ENCODE measurements at places on chromosomes 7 and 10.

DNA sequence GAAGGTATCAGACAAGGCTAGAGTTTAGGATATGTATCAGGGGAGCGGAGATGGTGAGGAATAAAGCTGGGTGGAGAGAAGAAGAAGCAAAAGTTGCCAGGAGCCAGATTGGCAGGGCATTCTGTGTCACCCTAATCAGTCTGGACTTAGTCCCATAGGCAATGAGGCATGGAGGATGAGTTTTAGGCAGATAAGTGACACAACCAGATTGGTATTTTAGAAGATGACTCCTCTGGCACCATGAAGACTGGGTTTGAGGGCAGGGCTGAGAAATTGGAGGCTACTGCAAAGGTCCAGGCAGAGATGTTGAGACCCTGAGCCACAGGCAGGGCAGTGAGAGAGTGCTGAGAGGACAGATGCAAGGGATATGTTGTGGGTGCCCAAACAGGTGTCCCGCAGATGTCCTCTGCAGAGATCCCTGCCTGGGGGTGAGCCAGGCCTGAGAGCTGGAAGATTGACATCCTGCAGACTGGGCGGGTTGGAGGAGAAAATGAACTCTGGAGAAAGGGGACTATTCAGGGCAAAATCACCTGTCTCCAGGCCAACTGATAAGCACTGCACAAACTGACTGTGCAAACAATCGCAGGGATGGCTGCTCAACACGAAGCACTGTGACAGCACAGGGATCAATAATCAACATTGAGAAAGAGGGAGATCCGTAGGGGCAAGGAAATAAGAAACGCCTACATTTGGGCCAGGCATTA, 11.9 kb upstream of the HABP2 start:
- DNase-seq, result no peak

- DNase-seq, result no peak
Measured at GRCh38 chr10:102781090-102781920, 37.6 kb downstream of the WBP1L start.

GRCh38 chr10:45427970-45428366, 54.0 kb downstream of the ALOX5 start:
- DNase-seq, result no peak

GRCh38 chr10:25556457-25556856, 377.6 kb upstream of the MYO3A start:
- DNase-seq, result no peak

DNA sequence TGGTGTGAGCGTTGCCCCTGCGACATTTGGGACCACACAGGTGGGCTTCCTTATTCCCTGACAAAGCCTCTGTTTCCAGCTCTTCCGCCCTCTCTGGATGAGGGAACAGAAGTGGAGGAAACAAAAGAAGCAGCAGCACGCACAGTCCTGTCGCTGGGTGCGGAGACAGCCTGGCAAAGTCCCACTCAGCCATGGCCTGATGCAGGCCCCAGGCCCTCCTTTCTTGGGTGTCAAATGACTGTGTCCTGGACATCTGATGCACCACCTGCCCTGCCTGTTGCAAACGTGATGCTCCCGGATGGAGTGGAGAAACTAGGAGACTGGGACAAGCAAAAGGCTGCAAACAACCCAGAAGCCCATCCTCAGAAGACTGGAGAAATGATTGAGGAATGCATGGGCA, 20.7 kb downstream of the ZMIZ2 start:
- DNase-seq, result no peak

- DNase-seq, result no peak
Measured at GRCh38 chr7:97422046-97422445, 304.5 kb downstream of the SDHAF3 start.

- DNase-seq, result no peak
Measured at GRCh38 chr7:28088032-28088431, 92.6 kb downstream of the JAZF1 start.

DNA sequence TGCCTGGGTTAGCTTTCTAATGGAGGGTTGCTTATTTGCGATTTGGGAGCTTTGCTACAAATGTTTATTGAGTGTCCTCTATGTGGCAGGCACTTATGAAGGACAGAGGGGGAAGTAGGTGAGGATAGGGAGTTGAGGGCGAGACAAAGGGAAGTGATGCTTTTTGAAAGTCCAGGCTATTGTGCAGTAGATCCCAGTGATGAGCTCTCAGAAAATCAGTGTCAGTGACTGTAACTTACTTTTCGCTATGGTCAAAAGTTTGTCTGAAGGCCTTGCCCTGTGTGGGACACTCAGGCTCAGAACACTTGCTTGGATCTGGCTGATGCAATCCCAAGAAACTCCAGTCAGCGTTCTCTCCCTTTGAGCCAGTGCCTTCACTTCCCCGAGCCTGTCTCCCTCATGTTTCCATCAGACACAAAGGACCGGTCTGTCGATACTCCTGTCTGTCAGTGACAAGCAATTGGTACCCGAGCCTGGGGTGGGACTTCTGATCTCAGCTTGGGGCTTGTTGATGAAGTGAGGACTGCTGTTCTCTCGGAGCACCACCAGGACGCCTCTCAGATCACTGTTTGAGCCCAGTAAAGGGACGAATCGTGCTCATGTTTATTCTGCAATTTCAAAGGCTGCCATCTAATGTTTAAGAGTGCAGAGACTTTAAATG, 63.1 kb upstream of the SORCS3 start:
- DNase-seq, result no peak

DNA sequence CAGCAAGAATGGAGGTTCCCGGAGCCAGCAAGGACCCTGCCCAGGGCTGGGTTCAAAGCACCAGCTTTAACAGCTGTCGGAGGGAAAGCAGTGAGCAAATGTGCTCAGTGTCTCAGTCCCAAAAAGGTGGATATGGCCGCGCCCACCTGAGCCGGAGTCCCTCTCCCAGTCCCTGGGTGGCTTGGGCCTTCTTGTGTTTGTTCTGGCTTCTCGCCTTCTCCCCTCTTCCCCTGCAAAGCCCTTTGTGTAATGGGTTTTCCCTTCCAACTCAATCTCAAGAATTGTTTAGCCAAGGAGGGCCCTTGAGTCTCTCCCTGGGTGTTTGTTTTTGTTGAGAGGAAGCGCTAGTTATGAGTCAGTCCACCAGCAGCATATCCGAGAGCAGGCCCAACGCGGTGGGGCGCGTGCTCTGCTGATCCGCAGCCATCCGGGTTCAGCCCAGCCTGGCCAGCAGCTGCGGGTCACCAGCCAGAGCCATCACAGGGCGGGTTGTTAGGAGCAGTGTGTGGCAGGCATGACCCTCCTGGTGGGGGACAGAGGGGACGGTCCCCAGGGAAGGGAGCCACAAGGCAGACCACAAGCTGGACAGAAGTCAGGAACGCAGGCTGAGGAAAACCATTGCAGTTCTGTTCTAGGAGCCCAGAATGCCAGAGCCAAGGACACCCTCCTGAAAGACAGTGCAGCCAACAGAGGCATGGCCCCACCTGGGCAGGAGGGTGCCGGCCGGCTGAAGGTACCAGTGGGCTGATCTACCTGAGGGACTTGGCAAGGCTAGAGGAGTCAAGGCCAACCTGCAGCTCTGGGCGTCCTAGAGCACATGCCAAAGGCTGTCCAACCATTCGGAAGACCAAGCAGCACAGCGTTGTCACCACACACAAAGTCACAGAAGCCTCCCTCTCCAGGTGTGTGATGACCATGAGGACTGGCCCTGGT, 21.3 kb downstream of the CALML3 start:
- no peak for DNase-seq

GRCh38 chr7:55396233-55396785, 31.2 kb downstream of the LANCL2 start:
- no peak for DNase-seq

DNA sequence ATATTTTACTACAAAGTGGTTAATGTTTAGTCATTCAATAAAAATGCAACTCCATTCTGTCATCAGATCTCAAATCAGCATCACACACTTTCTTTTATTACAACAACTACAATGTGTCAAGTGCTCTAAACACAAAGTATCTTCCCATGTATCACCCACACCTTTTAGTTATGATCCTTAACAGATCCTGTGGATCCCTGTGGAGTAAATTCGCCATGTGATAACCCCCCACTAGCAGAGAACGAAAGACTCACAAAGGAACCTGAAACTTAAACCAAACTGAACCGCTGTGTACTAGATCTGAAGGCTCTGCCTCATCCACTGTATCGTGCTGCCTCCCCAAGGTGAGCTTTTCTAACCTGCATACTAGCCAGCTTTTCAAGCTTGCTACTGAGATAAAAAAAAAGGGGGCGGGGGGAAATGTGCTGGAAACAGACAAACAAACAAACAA, 1.7 kb downstream of the DPY19L1 start:
- no peak for DNase-seq

DNA sequence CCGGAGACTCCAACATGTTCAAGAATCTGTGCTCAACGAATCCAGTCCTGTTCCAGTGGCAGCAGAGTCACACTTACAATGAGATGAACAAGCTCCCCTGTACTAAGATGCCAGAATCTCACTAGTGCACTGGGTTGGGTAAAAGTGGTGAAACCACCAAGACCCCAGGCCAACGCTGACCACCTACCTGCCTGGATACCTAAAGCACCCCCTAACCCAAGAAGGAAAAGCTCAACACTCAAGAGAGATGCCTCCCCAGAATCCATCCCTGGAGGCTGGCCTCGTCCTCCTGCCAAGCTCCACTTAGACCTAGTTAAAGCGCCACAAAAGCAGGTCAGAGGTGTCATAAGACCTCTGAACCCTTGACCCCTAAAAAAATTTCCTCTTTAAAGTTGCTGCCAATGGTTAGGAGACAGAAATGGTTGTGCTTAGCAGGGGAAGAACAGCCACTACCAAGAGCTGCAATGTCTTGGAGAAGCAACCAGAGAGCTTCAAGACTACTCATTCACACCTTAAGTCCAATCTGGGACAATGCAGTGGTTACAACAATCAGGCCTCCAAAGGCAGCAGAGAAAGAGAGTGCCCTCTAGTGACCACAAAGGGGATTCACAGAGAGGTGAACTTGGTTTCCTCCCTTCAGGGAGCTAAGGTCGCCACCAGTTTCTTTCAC, 94.6 kb upstream of the MACROH2A2 start:
- DNase-seq, result no peak

- DNase-seq, result no peak
Measured at GRCh38 chr10:131744346-131744745, 156.5 kb upstream of the PPP2R2D start.

DNA sequence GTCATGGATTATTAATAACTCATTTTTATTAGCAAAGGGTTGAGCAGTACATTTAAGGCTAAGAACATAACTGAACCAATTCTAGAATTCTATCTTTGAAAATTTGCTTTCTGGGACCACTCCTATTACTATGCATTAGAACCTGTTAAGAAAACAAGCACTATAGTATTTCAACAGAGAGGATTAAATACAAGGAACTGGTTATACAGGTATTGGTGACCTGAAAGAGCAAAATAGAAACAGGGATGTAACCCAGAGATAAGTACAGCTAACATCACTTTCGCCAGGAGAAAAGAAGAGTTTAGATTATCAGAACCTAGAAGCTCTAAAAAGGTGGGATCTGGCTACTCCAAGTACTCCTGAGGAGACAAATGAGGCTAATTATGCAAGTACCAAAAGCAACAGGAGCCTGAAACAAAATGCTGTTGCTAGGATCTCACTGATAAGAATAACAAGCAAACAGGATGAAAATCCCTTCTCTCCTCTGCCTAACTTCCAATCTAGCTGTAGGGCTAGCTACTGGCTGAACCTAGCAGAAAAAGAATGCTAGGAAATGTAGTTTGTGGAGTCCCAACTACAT, 32.1 kb upstream of the ELAPOR2 start:
- no peak for DNase-seq

GRCh38 chr10:119090026-119090795, 9.6 kb upstream of the EIF3A start:
- DNase-seq, result no peak

- peak; percentile 71 for DNase-seq
Measured at GRCh38 chr7:17304926-17305325, 6.5 kb downstream of the AHR start.

- DNase-seq, result no peak
Measured at GRCh38 chr7:7335215-7335614, 152.9 kb downstream of the C1GALT1 start.

- DNase-seq, result no peak
Measured at GRCh38 chr10:63667596-63668480, 146.6 kb downstream of the REEP3 start.

GRCh38 chr10:76632767-76633051, 1004.9 kb downstream of the KCNMA1 start:
- no peak for DNase-seq

DNA sequence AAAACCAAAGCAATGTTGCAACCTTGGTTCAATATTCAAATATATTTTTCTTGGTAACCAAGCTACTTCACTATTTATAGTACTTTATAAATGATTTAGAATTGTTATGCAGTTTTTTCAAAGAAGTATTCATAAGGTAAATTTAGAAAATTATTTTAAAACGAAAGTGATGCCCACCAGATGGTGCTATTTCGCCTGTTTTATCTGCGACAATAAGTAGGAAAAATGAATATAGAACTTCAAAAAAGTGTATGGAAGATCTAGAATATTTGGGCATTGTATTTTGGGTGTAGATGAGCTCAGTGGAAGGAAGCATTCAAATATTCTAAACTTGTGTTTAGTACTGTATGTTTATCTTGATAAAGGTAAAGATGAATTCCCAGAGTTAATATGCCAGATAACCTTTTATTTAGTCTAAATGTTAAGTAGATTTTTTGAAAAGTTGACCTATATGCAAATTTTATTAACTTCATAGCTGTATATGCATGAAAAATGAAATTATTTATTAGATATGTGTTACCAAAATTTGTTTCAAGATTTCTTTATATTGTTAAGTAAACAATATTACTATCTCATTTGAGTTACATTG, 93.2 kb downstream of the ADK start:
- no peak for DNase-seq

DNA sequence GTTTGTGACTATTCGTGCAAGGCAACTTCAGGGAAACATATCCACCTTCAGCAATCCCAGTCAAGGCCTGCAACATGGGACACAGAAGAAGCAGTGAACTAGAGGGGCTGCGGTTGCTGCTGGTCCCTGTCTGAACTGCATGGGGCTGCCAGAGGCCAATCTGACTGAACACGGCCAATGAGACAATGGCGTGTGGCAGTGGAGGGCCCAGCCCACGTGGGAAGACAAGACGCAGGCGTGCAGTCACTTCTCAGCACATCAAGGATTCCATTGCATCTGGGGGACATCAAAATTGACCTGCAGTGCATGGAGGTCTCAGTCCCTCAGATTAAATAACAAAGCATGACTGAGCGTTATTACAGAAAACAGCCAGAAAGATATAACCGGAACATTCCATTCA, 215.9 kb downstream of the HECW1 start:
- DNase-seq, result no peak

DNA sequence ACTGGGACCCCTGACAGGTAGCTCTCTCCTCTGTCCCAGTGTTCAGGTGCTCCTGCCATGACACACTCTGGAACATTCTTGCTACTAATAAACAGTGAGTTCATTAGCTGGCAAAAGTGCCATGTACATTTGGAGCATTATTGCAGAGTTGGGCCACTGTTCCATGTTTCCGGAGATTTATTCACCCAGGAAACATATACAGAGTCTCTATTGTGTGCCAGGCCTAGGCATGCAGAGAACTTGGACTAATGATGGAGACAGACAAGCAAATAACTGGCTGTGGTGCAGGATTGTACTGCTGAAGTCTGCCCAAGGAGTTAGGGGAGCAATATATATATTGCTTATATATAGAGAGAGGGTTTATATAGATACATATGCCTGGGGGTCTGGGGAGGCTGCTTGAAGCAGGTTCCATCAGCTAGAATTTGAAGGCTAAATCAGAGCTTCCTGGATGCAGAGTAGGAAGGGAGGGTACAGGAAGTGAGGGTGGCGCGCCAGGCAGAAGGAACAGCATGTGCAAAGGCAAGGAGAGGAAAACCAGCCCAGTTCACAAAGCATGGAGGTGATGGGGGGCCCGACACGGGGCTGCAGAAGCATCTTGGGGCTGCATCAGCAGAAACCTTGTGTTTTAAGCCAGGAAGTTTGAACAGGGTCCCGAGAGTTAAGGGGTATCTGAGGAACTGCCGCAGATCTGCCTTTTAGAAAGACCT, 22.7 kb upstream of the EEPD1 start:
- no peak for DNase-seq

Measured in HS-27A (cell line).